ENCODE measurements at places on chromosomes 1 and 21. TPM values are rescaled to one million over a fixed set of nuclear protein-coding genes. Genes with fewer than 3 reads are reported as not detected.
A peak's percentile ranks its signal among the peaks of the same experiment; 100 is the strongest.

DNA sequence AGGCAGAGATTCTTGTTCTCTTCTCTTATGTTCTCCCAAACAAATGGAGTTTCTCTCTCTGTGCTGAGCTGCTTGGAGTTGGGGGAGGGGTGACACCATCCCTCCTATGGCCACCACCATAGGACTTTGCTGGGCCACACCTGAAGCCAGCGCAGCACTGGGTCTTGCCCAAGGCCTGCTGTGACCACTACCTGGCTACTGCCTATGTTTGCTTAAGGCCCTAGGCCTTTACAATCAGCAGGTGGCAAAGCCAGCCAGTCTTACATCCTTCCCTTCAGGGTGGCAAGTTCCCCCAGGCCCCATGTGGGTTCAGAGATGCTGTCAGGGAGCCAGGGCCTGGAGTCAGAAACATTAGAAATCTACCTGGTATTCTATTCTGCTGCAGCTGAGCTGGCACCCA is 6.3 kb upstream of the MTARC2 start:
- no peak for DNase-seq

DNA sequence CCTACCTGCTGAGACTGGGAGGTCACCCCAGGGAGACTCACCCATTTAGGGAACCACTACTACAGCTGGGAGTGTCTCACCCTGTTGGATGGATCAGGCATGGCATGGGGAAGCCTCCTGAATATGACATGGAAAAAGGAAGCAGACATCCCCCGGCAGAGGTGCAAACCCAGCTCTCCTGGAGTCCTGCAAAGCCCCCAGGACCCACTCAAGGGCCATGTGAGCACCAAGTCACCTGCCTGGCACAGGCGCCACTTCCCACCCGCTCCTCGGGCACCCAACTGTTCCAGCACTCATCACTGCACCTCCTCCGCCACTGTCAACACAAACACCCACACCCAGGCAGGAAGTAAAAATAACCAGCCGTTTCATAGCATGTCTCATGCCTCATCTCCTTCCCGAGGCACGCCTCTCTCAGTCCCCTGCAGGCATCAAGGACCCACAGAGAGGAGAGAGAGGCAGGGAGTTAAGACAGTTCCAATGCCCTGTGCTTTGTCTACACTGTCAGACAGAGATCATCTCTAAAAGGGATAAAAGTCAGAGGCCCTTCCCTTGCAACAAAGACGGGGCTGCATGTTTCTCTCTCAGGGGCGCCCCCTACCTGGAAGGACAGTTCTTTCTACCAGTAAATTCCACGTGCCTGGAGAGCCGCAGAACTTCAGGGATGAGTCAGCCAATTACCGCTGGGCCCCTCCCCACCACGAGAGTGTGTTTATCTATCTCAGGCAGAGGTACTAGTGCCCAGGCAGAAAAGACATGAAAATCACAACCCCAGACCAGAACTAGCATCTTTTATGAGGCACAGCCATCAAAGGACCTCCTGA is 150.1 kb upstream of the SOD1 start:
- DNase-seq: peak; percentile 49

GRCh38 chr1:231487019-231487418 is 41.5 kb upstream of the TSNAX start:
- DNase-seq: no peak

DNA sequence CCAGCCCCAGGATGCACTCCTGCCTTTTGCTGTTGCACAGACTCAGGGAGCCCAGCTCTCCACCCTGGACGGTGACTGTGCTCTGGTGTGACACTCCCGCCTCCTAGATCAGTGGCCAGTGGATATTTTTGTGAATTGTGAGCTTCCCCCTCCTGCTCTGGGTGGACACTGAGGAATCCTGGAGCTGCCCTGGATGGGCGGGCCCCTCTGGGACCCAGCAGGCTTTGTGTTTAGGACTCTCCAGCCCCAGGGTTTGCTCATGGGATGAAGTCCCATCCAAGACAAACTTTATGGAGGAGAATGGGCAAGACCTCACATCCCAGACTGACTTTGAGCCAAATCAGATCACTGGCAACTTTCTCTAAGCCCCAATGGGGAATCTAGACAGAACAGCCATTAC is 16.1 kb downstream of the SLC6A9 start:
- DNase-seq: no peak

- no peak for DNase-seq
Observed at GRCh38 chr1:40799351-40799867, 15.8 kb downstream of the KCNQ4 start.

DNA sequence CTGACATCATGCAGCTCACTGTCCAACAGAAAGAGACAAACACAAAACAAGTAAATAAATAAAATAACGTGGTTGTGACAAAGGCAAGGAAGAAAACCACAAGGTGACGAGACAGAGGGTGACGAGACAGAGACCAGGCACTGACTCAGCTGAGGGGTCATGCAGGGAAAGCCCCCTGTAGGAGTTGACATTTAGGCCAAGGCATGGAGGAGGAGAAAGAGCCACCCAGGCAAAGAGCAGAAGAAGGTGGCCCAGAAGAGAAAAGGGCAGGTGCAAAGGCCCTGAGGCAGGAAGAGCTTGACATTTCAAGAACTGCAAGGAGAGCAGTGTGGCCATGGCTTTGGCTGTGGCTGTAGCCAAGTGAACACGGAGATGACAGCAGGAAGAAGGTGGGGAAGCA is 65.1 kb upstream of the ID3 start:
- no peak for DNase-seq

- DNase-seq: no peak
Observed at GRCh38 chr1:978069-978834, 3.6 kb downstream of the PERM1 start.

- DNase-seq: no peak
Observed at GRCh38 chr1:203121186-203122015, 6.1 kb upstream of the ADORA1 start.

- DNase-seq: no peak
Observed at GRCh38 chr21:26758083-26758880, 86.9 kb downstream of the ADAMTS1 start.

DNA sequence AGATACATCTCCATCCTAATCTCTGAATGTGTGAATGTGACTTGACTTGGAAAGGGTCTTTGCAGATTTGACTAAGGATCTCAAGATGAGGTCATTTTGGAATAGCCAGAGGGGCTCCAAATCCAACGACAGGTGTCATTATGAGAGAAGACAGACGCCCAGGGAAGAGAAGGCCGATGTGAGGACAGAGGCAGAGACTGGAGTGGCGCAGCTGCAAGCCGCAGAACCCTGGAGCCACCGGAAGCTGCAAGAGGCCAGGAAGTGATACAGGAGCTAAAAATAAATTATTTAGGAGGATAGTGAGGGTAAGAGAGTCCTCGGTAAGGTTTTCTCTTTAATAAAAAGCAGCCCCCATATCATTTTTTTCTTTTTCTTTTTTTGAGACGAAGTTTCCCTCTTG is 9.7 kb upstream of the AADACL4 start:
- DNase-seq: no peak

GRCh38 chr1:70778934-70779333 is 268.7 kb downstream of the PTGER3 start:
- DNase-seq: no peak

DNA sequence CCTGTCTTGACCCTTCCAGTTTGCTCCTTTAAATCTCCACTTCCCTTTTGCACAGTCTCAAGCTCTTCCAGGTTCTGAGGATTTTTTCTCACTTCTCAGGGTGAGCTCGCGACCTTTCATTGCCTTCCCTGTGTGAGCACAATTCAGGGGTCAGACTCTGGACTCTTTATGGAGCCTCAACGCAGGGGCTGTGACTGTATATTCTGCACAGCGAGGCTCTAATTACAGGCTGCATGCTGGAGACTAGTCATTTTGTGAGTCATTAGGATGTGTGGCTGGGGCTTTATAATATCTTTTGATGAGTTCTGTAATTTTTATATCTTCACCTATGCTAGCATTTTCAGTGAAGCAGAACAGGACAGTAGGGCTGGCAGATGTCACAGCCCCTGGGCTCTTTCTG is 270.7 kb downstream of the KAZN start:
- DNase-seq: no peak

DNA sequence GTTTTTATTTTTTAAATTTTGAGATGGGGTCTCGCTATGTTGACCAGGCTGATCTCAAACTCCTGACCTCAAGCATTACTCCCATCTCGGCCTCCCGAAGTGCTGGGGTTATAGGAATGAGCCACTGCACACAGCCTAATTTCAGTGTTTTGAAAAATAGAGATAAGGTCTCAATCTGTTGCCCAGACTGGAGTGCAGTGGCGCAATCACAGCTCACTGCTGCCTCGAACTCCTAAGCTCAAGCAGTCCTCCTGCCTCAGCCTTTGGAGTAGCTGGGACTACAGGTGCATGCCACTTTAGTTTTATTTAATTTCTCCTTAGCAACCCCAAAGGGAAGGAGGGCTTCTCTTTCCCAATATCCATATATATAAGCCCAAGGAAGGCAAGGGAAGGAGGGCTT is 63.7 kb upstream of the LPGAT1 start:
- DNase-seq: no peak

DNA sequence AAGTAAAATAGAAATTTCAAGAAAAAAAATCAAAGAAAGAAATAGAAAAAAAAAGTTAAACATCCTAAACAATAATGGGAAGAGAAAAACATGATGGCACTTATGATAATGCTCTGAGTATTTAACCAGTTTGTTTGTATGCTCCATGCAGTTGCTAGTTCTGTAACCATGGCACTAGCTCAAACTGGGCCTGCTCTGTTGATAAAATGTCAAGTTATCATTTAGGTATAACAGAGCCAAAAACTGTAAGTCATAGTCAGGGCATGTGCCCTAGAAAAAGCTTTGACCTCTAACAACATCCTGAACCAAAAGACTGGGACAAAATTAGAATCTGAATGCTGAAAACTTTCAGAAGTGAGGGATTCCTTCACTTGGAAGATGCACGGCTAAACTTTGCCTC is 148.9 kb downstream of the KCNT2 start:
- DNase-seq: no peak

DNA sequence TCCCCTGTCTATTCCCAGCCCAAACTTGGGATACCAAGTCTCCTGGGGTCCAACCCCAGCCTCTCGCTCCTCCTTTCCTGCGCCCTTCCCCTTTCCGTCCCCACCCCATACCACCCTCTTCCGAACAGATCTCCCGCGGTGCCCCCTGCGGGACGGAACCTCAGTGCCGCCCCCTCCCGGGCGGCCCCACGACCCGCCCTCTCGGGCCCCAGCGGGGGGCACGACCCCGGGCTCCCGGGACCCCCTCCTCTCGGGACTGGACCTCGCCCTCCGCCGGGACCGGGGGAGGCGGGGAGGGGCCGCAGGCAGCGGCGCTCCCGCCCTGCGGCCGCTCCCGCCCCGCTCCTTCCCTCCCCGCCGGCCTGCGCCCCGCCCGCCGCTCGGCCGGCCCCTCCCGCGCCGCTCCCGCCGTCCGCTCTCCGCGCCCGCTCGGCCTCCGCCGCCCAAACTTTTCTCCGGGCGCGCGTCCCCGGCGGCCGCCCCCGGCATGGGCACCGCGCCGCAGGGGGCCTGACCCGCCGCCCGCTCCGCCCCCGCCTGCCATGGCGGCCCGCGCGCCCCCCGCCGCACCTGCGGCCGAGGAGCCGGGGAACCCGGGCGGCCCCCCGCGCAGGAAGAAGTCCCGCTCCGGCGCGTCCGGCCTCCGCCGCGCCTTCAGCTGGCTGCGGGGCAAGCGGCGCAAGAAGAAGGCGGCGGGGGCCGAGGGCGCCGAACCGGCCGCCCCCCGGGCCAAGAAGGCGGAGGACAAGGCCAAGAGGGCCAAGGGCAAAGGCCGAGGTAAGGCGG is 39.0 kb upstream of the SYNC start:
- DNase-seq: no peak

DNA sequence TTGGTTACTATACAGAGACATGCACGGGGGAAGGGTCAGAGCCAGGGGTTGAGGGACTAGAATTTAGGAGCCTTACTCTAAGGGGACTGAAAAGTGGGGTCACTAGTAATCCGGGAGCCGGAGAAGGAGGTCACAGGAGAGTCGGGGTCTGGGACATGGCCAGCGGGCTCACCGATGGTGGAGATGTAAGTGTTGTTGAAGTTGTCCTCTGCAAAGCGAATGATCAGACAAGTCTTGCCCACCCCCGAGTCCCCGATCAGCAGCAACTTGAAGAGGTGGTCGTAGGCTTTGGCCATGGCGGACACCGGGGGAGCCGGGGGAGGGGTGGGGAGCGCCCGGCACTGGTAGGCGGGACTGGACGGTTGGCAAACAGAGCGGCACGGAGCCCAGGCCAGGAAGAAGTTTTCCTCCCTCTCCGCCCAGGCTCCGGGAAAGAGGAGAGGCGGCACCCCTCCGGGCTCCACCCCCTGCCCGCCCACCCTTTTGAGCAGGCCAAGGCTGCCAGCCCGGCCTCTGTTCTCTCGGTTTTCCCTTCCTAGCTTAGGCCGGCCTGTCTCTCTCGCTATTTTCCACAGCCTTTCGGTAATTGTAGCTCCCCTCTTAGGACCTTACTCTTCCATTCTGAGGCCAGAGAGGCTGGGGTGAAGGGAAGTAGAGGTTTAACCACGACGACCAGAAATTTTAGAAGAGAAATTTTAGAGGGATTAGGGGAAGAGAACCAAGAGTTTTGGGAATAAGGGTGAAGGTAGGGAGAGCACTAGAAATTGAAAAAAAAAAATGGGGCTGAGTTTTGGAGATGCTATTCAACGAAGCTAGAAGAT is at the start of gene RAB13:
TSS of gene RAB13 (minus strand) at position 399 of the 821 bp plus-strand sequence. CDS start at position 296, 103 bp downstream.
- DNase-seq: peak; percentile 84

DNA sequence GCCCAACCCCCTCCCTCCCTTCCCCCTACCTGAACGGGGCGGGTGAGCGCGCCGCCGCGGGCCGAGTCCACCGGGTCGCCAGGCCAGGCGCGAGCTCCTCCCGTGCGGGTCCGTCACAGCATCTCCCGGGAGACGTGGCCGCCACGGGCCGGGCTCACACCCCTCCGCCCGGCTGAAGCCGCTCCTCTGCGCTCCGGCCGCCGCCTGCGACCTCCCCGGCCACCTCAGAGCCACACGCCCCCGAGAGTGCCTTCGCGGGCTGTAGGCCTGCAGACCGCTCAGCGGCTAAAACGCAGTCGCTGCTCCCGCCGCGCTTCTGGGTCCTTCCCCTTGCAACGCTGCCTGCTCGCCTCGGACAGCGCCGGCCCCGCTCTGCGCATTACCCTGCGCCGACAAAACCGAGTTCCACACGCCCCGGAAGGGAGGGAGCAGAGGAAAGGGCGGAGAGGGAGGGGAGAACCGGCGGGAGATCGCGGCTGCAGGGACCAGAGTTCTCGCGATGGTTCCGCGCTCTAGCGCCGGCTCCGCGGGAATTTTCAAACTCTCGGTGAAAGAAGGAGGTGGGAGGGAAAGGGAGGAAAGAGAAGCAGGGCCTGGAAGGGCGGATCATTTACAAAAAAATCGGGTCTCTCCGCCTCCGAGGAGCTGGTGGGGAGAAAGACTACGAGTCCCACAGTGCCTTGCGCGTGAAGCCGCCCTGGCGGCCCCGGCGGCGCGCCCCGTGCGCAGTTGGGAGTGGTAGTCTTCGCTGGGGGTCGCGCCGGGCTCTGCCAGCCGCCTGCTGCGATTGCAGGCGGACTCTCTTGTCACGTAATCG is at the start of gene AHCTF1:
TSS of gene AHCTF1 (minus strand) at position 400 of the 817 bp plus-strand sequence. CDS start 13,578 bp downstream, outside the sequence.
- peak; percentile 97 for DNase-seq

- DNase-seq: no peak
Observed at GRCh38 chr21:38166173-38166535, 90.6 kb upstream of the KCNJ15 start.

Gene ZNF683
- not detected for total RNA-seq

Gene OR2T27
- total RNA-seq: not detected

Gene CFHR1
- total RNA-seq: not detected

Gene GJB3
- total RNA-seq: 266 TPM

Gene SLC44A3
- total RNA-seq: 10.5 TPM

Gene NUP210L
- not detected for total RNA-seq

Gene RGS1
- total RNA-seq: 23.9 TPM

Gene KRTAP13-2
- total RNA-seq: not detected

Gene TRIM67
- 0.03 TPM for total RNA-seq

Gene SOX13
- 32.2 TPM for total RNA-seq

Gene ACKR1
- total RNA-seq: 22.0 TPM

Gene TRAF3IP3
- 2.1 TPM for total RNA-seq

Gene STIL
- total RNA-seq: 6.7 TPM

Gene BNIPL
- 241 TPM for total RNA-seq
